Lower leg skin (tissue), 4 donors: ENCODE measurements at places on chromosomes 16 and 17. TPM values are rescaled to one million over a fixed set of nuclear protein-coding genes. Genes with fewer than 3 reads are reported as not detected.

GRCh38 chr17:50122945-50123344 lies 7.0 kb downstream of the SAMD14 start:
- DNase-seq = no peak

DNA sequence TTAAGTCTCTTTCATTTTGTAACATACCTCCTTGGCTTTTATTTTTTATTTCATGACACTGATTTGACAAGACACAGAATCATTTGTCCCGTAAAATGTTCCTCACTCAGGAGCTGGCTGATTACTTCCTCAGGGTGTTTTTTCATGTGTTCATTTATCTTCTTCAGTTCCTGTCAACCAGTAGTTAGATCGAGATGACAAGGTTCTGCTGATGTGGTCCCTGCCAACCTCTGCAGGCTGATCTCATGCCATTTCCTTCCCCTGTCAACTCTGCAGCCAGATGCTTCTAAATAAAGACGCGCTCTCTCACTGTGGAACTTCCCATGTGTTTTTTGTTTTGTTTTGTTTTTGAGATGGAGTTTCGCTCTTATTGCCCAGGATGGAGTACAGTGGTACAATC lies 8.1 kb upstream of the CXCL16 start:
- no peak for DNase-seq

GRCh38 chr16:82730901-82731300 lies 104.1 kb downstream of the CDH13 start:
- DNase-seq = no peak

- DNase-seq = no peak
These were observed 110.2 kb upstream of the NLRP1 start for GRCh38 chr17:5694551-5694950.

DPEP1 gene
- 3.7 TPM for total RNA-seq

NF1 gene
- 37.5 TPM for total RNA-seq

PSME3 gene
- total RNA-seq = 56.2 TPM

MYH8 gene
- not detected for total RNA-seq

ODAD4 gene
- total RNA-seq = 0.42 TPM
